ENCODE measurements at places on chromosomes 3 and 15. TPM values are rescaled to one million over a fixed set of nuclear protein-coding genes. Genes with fewer than 3 reads are reported as not detected.

GRCh38 chr3:187014417-187014864 is 84.1 kb downstream of the ST6GAL1 start:
- H3K27ac ChIP-seq = no peak overlapping the region
- H3K4me3 ChIP-seq = no peak overlapping the region
- no peak for DNase-seq
- H3K36me3 ChIP-seq = no peaks in the 10 kb centered on the region
- H3K27me3 ChIP-seq = no peaks in the 10 kb centered on the region
- H3K4me1 ChIP-seq = no peaks in the 10 kb centered on the region

DNA sequence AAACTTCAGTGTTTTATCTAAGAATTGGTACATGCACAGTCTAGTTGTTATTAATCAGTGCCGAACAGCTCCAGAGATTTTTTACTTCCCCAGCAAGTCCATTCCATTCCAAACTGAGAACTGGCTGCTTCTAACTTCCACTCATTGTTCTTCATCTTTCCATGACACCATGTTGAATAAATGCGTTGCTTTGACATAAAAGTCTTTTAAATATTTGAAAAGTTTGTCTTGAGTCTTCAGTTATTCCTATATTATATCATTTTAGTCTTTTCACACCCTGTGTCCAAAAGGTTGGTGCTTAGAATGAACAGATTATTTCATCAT is 65.4 kb downstream of the CMSS1 start:
- H3K27me3 ChIP-seq = no peaks in the 10 kb centered on the region
- no peak overlapping the region for H3K4me3 ChIP-seq
- no peaks in the 10 kb centered on the region for H3K36me3 ChIP-seq

- no peaks in the 10 kb centered on the region for H3K4me1 ChIP-seq
- no peak for DNase-seq
- no peaks in the 10 kb centered on the region for H3K27me3 ChIP-seq
- H3K27ac ChIP-seq = no peak overlapping the region
- H3K36me3 ChIP-seq = no peaks in the 10 kb centered on the region
These were observed 31.3 kb downstream of the MKRN3 start for GRCh38 chr15:23596736-23597135.

GRCh38 chr3:152419748-152420147 is 151.0 kb downstream of the MBNL1 start:
- no peak overlapping the region for H3K27ac ChIP-seq
- H3K4me3 ChIP-seq = no peak overlapping the region
- DNase-seq = no peak
- no peaks in the 10 kb centered on the region for H3K4me1 ChIP-seq
- H3K27me3 ChIP-seq = no peaks in the 10 kb centered on the region

DNA sequence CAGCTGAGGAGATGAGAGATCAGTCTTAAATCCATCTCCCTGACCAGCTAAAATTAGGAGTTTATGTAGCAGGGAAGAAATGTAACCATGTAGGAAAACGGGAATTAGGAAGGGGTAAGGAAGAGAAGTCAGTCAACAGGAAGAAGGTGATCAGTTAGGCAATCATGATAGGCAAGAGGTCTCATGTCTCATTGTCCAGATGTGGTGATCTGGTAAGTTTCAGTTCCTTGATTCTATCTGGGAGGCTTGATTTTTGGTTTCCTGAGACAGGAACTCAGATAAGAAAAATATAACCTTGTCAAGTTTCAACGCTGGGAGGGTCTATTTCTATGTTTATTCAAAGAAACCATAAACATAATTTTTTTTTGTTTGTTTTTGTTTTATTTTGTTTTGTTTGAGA is 40.3 kb upstream of the TBC1D5 start:
- no peak for DNase-seq
- H3K4me1 ChIP-seq = no peaks in the 10 kb centered on the region
- no peak overlapping the region for H3K27ac ChIP-seq
- no peaks in the 10 kb centered on the region for H3K36me3 ChIP-seq
- no peaks in the 10 kb centered on the region for H3K27me3 ChIP-seq

DNA sequence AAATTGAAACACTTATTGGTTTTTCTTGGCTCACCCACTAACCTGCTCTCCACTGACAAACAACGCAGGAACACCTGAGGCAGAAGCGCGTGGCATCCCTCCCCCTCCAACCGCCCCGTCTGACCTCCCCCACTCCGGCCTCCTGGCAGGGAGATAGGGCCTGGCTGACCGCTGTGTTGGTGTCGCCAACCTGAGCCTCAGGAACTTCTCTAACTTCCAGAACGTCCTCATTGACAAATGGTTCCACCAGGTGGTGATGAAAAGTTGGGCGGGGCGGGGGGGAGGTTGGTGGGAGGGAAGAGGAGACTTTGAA is 22.8 kb downstream of the IL17RD start:
- H3K27ac ChIP-seq = peak overlapping the region; percentile 2
- H3K4me1 ChIP-seq = peaks cover 10% of the 10 kb centered on the region
- no peak overlapping the region for H3K4me3 ChIP-seq

GRCh38 chr3:97658668-97659285 is 105.8 kb upstream of the ARL6 start:
- H3K27me3 ChIP-seq = no peaks in the 10 kb centered on the region
- no peaks in the 10 kb centered on the region for H3K36me3 ChIP-seq
- DNase-seq = peak; percentile 61
- H3K4me3 ChIP-seq = no peak overlapping the region
- no peak overlapping the region for H3K27ac ChIP-seq

GRCh38 chr3:154642145-154642544 is 212.2 kb upstream of the GPR149 start:
- H3K4me1 ChIP-seq = no peaks in the 10 kb centered on the region
- no peak for DNase-seq
- H3K36me3 ChIP-seq = no peaks in the 10 kb centered on the region
- H3K27me3 ChIP-seq = no peaks in the 10 kb centered on the region
- no peak overlapping the region for H3K4me3 ChIP-seq
- no peak overlapping the region for H3K27ac ChIP-seq

DNA sequence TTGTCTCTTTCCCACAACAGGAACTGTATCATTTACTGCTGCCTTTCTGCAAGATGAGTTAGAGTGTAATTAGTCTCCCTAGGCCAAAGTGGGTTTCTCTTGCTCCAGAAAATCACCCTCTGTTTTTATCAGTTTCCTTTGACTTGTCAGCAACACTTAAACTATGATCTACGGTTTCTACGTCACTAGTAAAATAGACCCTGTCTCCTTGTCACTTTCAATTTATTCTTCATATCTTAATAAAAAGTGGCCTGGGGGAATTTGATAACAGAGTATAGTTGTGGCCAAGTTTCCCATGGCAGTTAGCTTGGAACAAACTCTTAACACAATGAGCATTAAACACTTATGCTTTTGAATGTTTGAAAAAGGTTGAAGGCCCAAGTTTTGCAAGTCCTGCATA is 79.6 kb downstream of the CGNL1 start:
- no peak overlapping the region for H3K27ac ChIP-seq
- no peaks in the 10 kb centered on the region for H3K36me3 ChIP-seq
- no peaks in the 10 kb centered on the region for H3K27me3 ChIP-seq

- H3K4me1 ChIP-seq = peaks cover 6% of the 10 kb centered on the region
- H3K36me3 ChIP-seq = no peaks in the 10 kb centered on the region
- no peaks in the 10 kb centered on the region for H3K27me3 ChIP-seq
- H3K27ac ChIP-seq = no peak overlapping the region
- DNase-seq = no peak
- H3K4me3 ChIP-seq = no peak overlapping the region
These were observed 88.7 kb downstream of the SEMA5B start for GRCh38 chr3:122938783-122939425.

NECTIN3 gene
- 88.6 TPM for total RNA-seq

PLAAT1 gene
- 0.87 TPM for total RNA-seq

ALCAM gene
- total RNA-seq = 132 TPM
